RWPE1 (cell line): ENCODE measurements at places on chromosomes 12 and 14.

GRCh38 chr12:46149079-46149464 lies 119.8 kb downstream of the SLC38A1 start:
- no peak for DNase-seq

DNA sequence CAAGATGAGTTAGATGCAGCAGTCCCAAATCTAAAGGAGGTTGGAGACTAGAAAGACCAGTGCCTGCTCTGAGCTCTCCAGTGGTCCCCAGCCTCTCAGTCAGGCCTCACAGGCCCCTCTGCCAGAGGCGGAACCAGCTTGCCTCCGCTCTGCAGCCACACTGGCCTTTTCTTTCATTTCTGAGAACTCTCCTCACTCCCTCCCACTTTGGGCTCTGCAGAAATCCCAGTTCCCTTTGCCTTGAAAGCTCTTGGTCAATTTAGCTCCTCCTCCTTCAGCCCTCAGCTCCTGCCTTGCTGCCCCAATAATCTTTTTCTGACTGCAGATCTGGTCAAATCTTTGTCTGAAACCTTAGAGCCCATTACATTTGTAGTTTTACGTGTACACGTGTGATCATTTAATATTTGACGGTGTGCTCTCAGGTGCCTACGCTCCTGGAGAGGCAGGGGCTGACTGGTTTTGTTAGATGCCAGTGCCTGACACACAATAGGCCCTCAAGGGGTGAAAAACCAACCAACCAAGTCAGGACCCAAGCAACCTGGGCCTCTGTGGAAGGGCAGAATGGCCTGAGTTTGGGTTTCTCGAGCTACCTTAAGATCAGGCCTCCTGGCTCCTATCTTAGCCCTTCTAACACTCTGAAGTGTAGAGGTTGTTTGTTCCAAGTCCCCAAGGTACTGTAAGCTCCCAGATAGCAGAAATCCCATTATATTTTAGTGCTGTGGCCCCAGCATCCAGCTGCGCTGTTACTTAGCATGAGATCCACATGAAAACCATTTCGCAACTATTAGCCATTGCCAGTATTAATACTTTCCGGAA lies 1.1 kb upstream of the NUDT4 start:
- DNase-seq: no peak

GRCh38 chr12:24950231-24950834 lies 1.4 kb upstream of the BCAT1 start:
- no peak for DNase-seq

GRCh38 chr12:14948672-14949071 lies 10.3 kb upstream of the ERP27 start:
- DNase-seq: no peak

DNA sequence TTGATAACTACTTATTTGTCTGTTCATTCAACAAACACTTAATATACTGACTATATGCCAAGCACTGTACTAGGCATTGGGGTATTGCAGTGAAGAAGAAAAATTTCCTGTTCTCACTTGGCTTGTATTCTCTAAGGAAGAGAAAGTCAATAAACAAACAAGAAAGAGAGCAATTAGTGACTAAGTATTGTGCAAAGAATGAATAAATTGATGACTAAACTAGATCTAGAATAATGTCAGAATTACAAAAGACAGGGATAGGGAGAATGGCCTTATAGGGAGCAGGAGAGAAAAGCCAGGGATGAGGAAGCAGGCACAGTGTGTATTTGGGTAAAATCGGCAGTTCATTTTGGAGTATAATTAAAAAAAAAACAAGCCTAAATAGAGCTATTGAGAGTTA lies 4.2 kb upstream of the LIN7A start:
- DNase-seq: no peak

DNA sequence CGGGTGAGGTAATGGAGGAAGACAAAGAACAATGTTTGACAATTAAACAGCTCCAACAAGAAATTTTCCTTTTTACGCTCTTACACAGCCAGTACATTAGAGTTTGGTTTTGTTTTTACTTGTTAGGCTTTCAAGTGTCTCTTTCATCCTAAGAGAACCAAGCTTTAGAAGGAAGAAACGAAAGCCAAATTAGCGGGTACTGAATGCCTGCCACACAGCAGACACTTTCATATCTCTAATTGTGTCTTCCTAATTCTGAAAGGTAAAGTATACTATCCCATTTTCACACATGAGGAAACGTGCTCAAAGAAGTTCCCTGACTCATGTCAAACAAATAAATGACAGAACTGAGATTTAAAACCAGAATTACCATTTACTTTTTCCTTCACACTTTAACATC lies 65.0 kb downstream of the CDK17 start:
- no peak for DNase-seq

GRCh38 chr12:62403031-62403430 lies 63.6 kb upstream of the MON2 start:
- no peak for DNase-seq

DNA sequence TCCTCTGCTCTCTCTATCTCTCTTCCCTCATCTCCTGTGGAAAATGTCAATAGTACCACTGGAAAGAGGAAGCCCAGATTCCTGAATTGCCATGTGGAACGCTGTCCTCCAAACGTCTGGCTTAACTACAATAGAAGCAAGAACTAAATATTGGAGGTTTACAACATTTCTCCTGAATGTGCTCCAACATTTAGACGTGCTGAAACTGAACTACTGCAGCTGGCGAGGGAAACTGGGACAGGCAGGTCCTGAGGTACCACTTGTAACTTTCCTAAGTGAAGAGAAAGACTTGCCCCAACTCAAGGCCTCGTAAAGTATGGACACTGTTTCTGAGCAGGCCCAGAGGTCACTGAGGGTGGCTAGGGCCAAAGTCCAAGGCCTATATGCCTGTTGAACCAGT lies 187.7 kb downstream of the NTF3 start:
- DNase-seq: no peak

DNA sequence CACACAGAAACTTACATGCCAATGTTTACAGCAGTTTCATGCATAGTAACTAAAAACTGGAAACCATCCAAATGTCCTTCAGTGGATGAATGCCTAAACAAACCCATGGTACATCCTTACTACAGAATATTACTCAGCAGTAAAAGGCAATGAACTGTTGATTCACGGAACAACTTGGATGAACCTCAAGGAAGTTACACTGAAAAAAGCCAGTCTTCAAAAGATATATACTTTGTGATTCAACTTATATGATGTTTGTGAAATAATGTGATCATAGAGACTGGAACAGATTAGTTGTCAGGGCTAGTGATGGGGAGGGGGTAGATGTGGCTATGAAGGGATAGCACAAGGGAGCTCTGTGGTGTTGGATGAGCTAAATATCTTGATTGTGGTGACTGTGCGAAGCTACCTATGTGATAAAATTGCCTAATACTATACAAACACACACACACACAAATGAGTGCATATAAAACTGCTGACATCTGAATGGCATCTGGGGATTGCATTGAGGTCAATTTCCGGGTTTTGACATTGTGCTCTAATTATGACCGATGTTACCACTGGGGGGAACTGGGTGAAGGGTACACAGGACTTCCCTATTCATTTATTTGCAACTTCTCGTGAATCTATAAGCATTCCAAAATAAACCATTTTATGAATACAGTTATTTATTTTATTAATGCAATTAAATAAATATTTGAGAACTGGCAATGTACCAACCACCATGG lies 94.3 kb downstream of the RIN3 start:
- no peak for DNase-seq

DNA sequence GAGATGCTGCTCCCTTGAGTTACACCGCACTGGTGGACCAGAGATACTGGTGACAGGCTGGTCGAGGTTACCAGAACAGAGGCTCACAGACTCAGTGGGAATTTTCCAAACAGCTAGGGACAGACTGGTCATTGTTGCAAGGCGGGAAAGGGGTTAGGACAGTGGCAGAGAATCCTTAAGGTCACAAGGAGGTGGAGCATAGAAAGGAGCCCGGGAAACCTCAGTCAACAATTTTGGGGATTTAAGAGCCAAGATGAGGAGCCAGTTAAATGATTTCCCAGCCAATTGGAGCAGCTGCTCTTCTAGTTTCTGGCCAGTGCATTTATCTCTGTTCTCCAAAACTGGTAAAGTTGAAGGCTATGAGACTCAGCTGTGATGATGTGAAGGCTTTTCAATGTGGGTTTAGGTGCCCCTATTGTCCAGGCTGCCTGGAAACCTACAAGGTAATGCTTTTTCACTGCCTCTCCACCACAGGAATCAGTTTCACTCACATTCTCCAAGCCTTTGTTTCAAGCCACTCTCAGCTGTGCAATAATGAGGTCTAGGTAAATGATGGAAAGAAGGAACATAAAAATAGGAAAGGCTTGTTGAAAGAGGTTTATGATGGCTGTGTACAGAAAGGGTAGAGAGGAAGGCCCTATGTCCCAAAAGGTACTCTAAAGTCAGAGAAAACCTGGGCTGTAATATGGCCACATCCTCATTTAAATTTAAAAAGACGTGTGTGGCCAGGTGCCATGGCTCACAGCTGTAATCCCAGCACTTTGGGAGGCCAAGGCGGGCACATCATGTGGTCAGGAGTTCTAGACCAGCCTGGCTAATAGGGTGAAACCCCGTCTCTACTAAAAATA lies 7.0 kb upstream of the TNS2 start:
- no peak for DNase-seq

DNA sequence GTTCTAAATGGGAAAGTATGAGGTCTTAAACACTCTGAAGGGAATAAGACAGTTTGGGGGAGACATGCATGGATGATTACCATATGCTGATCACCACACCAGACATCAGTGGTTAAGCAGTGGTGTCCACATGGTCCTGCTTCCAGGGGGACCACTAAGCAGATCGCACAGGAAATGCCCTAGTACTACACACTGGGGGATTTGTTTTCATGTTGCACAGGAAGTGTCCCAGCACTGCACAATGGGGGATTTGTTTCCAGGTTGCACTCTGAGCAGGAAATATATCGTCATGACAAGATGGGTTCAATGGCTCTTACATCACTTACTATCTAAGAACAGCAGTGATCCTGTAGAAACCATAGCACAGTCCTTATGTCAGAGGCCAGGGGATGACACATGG lies 245.5 kb downstream of the BCL11B start:
- no peak for DNase-seq

- DNase-seq: peak; percentile 20
Measured at GRCh38 chr14:59481871-59482540, 2.2 kb downstream of the L3HYPDH start.

DNA sequence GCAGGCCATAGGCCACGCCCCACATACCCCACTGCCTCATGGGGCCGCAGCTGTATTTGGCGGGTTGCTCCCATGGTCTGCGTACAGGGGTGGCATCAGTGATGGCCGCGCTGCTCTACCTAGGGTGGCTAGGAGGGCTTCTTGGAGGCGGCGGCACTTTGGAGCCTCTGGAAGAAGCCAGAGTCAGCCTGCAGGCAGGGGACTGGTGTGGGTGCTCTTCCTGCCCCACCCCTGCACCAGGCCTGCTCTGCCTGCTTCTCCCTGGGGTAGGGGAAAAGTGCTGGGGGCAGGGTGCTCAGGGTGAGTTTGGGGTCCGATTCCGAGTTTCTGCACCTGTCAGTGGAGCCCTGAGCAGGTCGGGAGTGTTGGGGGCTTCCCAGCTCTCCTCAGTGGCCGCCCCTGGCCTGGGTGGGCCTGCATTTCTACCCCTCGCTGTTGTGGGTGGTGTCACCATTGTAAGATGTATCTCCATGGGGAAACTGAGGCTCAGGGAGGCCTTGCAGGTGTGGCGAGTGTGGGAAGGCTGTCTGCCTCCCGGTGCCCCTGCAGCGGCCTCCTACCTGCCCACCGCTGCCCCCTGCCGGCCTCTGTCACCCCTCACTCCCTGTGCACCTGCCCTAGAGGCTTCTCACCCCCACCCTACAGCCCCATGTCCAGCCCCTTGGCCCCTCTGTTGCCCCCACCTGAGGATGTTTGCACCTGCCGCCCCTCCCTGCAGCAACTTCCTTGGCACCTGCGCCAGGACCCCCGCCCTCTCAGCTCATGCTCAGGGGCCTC lies 5.5 kb downstream of the CEP170B start:
- DNase-seq: no peak

DNA sequence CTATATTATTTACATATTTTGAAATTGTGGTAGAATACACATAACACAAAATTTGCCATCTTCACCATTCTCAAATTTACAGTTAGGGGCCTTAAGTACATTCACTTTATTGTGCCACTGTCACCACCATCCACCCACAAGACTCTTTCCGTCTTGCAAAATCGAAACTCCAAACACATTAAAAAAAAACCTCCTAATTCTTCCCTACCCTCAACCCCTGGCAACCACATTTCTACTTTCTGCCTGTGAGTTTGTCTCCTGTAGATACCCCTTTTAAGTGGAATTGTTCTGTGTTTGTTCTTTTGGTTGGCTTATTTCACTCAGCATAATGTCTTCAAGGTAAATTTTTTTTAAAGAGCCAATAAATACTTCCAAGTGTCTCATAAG lies 31.6 kb upstream of the AMIGO2 start:
- DNase-seq: no peak

DNA sequence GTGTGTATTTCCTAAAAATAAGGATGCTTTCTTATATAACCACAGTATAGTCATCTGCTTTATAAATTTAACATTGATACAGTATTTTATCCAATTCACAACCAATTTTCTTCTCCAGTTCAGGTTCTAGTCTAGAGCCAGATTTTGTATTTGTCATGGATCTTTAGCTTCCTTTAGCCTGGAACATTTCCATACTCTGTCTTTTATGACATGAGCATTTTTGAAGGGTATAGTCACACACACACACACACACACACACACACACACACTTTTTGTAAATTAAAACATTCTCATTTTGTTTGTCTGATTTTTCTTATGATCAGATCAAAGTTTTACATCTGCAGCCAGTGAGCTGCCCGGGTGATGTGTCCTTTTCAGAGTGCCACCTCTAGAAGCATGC lies 25.4 kb downstream of the CGRRF1 start:
- no peak for DNase-seq

DNA sequence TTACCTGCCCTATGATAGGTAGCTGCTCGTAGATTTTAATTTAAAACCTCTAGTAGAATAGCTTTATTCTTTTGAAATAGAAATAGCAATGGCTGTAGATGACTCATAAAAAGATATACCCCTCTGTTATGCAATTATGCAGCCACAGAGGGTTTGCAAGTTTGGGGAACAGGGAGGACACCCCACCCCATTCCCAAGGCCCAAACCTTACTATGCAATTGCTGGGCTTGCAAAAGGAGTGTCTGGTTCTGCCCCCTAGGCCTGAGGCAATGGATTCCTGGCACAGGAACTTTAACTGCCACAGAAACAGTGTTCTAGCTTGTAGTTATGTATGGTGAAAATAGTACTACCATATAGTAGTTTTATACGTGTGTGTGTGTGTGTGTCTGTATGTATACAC lies 403.3 kb downstream of the ADAMTS20 start:
- peak; percentile 57 for DNase-seq
